Activated CD8-positive, alpha-beta T cell treated with anti-CD3 and anti-CD28 coated beads for 36 hours (primary cell): ENCODE measurements at places on chromosomes 1 and 21. TPM values are rescaled to one million over a fixed set of nuclear protein-coding genes. Genes with fewer than 3 reads are reported as not detected.

Gene RHOU
- total RNA-seq: 1.2 TPM

- no peak overlapping the region for H3K27ac ChIP-seq
- H3K4me3 ChIP-seq: no peak overlapping the region
- H3K36me3 ChIP-seq: no peaks in the 10 kb centered on the region
- no peak for DNase-seq
Measured at GRCh38 chr1:33828654-33829053, 35.2 kb upstream of the HMGB4 start.

- peak; percentile 58 for DNase-seq
- H3K27ac ChIP-seq: peak overlapping the region; percentile 34
- peaks cover 26% of the 10 kb centered on the region for H3K27me3 ChIP-seq
- H3K4me1 ChIP-seq: peaks cover 13% of the 10 kb centered on the region
- no peaks in the 10 kb centered on the region for H3K36me3 ChIP-seq
Measured at GRCh38 chr1:232335261-232335660, 294.7 kb downstream of the SIPA1L2 start.

DNA sequence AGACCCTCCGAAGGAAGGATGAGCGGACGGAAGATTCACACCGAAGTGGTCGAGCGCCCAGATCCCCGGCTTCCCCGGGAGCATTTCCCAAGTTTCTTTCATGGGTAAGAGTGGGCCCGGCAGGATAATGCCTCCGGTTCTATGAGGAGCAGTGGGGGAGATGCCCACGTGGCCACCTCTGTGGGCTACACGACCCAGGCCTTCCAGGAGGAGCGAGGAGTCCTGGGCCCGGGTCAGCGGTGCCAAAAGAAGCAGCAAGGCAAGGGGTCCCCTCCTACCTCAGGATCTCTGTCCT is 7.9 kb upstream of the NBPF11 start:
- no peaks in the 10 kb centered on the region for H3K36me3 ChIP-seq
- H3K4me3 ChIP-seq: no peak overlapping the region
- H3K27me3 ChIP-seq: peaks cover 23% of the 10 kb centered on the region

- DNase-seq: no peak
- H3K4me3 ChIP-seq: no peak overlapping the region
- peaks cover under 1% of the 10 kb centered on the region for H3K4me1 ChIP-seq
- no peaks in the 10 kb centered on the region for H3K27me3 ChIP-seq
- no peaks in the 10 kb centered on the region for H3K36me3 ChIP-seq
Measured at GRCh38 chr1:84370831-84371394, 27.4 kb upstream of the DNASE2B start.
